AG10803 (cell line): ENCODE measurements at places on chromosomes 3 and 15.

DNA sequence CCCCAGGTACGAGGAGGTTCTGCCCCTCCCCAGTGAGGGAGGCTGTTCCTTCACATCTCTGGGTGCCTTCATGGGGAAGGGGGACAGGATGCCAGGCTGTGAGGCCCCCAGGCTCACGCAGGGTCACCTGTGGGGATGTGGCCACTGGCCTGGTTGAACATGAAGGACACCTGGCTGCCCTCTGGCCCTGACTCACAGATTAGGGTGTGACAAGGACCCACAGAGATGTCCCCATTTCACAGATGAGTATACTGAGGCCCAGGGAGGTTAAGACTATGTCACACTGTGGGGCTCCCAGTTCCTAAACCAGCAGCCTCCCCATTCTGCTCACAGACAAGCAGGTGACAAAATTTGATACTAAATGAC is 42.4 kb downstream of the PCSK6 start:
- no peak for DNase-seq

- DNase-seq = no peak
These were observed 71.8 kb downstream of the THSD4 start for GRCh38 chr15:71187078-71187477.

DNA sequence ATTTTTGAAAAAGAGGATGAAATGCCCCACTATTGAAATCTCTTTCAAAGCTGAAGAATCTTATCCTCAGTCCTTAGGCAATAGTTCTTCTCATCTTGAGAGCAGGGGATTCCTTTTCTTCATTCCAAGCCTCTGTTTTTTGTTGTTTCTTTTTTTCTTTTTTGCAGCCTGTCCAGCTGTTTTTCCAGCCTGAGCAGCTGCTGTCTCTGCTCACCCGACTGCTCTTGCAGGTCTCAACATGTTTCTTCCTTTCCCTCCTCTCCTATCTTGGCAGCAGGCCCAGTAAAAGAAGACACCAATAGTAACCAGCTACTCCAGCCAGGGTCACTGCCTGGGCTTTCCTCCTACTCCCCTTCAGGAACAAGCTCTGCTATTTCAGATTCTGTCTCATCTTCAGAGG is 23.8 kb downstream of the MEX3B start:
- DNase-seq = peak; percentile 21

GRCh38 chr15:62469874-62470688 is 305.0 kb upstream of the C2CD4B start:
- peak; percentile 96 for DNase-seq

DNA sequence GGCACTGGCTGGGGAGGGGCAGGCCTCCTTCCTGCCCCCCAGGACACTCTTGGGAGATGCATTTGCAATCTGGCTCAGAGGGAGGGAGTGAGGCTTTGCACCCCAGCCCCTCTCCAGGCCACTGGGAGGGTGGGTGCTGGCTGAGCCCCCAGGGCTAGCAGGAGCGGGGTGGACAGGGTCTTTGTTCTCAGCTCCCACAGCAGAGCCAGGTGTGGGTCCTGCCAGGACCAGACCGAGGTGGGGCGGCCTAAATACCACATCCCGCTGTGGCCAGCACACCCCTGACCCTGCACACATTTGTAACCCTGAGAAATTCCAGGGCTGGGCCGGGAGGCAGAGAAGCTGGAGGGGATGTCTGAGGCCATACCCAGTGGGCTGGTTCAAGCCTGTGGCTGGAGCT is 41.0 kb downstream of the STARD5 start:
- DNase-seq = no peak

DNA sequence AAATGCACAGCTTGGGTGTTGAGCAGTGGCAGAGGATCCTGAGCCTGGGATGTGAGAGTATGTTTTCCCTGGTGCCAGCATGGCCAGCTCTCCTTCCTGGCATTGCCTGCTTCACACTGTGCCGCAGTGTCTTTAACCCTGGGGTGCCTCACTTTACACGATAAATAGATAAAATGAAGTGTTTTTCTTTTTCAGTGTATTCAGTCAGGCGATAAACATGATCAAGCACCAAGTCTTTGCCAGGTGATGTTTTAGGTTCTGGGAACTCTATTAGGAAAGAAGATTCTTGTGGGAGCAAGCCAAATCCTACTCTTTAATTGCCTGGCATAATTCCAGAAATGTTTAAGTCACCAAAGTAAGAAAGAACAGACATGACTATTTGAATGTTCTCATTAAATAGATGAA is 14.0 kb downstream of the ABHD6 start:
- no peak for DNase-seq
